ENCODE measurements at places on chromosomes 6 and 20. TPM values are rescaled to one million over a fixed set of nuclear protein-coding genes. Genes with fewer than 3 reads are reported as not detected.
A peak's percentile ranks its signal among the peaks of the same experiment; 100 is the strongest.

Gene SCRT2
- not detected for total RNA-seq

Gene RAET1G
- 4.4 TPM for total RNA-seq

DNA sequence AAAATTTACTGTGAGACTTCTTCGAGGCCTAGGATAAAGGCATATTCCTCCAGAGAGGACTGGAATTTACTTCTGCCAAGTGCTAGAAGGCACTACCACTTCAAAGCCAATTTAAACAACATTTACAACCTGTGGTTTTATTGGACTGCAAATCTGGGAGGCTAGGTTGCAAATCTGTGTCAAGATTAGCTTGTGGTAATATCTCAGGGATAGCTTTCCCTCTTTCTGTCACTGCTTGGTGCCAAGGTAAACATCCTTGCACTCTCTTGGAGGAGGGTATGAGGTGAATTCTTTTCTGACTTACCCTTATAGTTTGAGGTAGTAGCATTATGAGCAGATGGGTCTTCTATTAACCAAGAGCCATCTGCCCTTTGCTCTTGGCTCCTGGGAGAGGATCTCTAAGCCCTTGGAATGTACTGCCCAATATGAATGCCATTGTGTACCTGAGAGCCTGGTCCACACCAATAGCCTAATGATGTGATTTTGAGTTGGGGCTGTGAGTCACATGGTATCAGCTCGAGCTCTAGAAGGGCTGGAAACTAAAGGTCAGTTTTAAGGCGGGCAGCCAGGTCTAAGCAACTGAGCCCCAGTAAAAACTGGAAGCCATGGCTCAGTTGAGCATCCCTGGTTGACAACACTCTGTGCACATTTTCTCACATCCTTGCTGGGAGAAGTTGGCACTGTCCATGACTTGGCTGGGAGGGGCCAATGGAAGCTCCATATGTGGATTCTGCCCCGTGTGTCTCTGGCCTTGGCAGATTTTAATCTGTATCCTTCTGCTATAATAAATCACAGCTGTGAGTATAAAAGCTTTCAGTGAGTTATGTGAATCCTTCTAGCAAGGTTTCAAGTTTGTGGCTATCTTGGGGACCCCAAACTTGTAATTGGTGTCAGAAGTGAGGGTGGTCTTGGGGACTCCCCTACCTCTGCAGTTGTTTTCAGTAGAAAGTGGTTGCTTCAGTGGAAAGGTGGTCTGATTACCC, 188.1 kb downstream of the UBE3D start:
- no peaks in the 10 kb centered on the region for H3K4me1 ChIP-seq
- H3K36me3 ChIP-seq = no peaks in the 10 kb centered on the region
- peak; percentile 59 for DNase-seq

DNA sequence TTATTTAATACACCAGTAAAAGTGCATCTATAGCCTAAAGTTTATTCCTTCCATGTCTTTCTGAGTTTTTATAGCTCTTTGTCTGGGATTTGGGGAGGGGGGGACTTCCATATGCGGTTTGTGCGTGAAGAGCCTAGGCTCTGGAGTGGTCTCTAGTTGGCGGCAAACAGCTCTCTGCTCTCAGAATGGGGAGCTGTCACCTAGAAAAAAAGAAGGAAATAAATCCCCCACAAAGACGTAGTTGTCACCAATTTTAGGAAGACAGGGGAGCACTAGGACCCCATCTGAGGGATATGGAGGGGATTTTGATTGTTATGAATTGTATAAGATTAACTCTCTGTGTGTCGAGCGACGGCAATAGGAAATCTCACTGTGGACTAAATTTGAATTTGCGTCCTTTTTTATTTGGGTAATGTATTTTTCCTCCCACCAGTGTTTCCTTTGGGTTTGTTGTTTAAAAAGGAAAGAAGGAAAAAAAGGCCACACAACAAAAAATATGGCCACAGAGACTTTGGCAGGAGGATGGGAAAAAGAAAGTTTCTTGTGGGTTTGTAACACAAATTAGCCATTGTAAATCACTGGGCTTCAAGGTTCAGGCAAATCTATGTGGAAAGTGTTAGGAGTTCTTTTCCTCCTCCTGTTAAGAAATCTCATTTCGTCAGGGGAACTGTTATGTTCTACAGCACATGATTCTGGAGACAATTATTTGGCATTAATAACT, 7.4 kb downstream of the POU3F2 start:
- no peak overlapping the region for H3K27ac ChIP-seq
- H3K36me3 ChIP-seq = no peaks in the 10 kb centered on the region
- no peak for DNase-seq
- H3K4me3 ChIP-seq = no peak overlapping the region
- H3K27me3 ChIP-seq = peaks cover 54% of the 10 kb centered on the region

DNA sequence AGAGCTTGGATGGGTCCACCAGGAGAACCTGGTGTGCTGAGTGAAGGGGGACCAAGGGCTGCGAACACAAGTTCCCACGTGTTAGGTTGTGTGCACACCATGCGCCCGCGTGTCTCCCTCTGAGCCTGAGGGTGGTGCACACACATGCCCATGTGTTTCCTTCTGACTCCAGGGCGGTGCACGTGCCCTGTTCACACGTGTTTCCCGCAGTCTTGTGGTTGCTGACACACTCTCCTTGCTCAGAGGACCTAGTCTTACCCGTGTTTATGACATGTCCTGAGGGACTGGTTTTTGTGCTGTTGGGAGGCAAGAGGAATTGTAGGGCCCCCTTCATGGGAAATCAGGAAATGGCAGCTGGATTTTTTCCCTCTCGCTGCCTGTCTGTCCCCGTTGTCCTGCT, 36.3 kb upstream of the PCMTD2 start:
- no peaks in the 10 kb centered on the region for H3K4me1 ChIP-seq
- no peaks in the 10 kb centered on the region for H3K36me3 ChIP-seq
- H3K27ac ChIP-seq = no peak overlapping the region
- no peaks in the 10 kb centered on the region for H3K27me3 ChIP-seq

DNA sequence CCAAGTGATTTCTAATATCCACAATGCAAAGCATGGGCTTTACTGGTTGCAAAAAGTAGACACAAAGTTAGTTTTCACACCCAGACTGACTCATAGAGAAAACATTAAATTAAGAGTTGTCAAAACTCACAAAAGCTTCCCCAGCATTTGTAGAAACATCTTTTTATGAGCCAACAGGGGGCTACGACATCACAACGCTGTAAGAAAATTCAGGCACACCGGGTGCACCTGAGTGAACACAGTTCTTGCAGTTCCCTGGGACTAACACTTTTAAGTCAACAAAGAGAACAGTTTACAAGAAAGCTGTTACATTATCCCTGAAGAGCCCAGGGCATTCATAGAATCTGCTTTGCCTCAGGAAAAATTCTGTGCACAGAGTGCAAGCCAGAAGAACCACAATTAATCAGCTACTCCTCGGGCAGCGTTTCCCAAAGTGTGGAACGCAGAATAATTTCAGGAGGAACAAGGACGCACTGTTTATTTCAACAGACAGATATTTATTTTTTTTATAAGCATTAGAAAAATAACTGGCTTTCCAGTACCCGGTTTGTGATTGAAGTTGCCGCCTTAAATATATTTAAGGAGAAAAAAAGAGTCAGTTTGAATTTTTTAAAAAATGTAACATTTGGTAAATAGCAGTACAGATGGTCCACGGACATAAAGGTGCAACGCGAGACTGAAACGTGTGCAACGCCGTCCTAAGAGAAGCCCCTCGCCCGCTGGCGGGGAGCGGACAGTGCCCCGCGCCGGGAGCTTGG, 1.2 kb downstream of the NCOA5 start:
- H3K4me1 ChIP-seq = peaks cover 8% of the 10 kb centered on the region
- H3K27ac ChIP-seq = peak overlapping the region; percentile 97
- no peaks in the 10 kb centered on the region for H3K36me3 ChIP-seq
- H3K27me3 ChIP-seq = no peaks in the 10 kb centered on the region
- no peak for DNase-seq

GRCh38 chr6:33426590-33427511, 7.0 kb downstream of the SYNGAP1 start:
- no peaks in the 10 kb centered on the region for H3K27me3 ChIP-seq
- H3K27ac ChIP-seq = peak overlapping the region; percentile 94
- peaks cover 4% of the 10 kb centered on the region for H3K4me1 ChIP-seq
- DNase-seq = no peak

Gene C20orf96
- total RNA-seq = 4.7 TPM

- H3K36me3 ChIP-seq = no peaks in the 10 kb centered on the region
- no peak overlapping the region for H3K4me3 ChIP-seq
Measured at GRCh38 chr6:19715167-19715551, 122.0 kb upstream of the ID4 start.

- no peaks in the 10 kb centered on the region for H3K27me3 ChIP-seq
- no peak overlapping the region for H3K27ac ChIP-seq
- no peaks in the 10 kb centered on the region for H3K4me1 ChIP-seq
- peak; percentile 66 for DNase-seq
- H3K36me3 ChIP-seq = no peaks in the 10 kb centered on the region
Measured at GRCh38 chr20:57458400-57459160, 66.4 kb downstream of the CTCFL start.

DNA sequence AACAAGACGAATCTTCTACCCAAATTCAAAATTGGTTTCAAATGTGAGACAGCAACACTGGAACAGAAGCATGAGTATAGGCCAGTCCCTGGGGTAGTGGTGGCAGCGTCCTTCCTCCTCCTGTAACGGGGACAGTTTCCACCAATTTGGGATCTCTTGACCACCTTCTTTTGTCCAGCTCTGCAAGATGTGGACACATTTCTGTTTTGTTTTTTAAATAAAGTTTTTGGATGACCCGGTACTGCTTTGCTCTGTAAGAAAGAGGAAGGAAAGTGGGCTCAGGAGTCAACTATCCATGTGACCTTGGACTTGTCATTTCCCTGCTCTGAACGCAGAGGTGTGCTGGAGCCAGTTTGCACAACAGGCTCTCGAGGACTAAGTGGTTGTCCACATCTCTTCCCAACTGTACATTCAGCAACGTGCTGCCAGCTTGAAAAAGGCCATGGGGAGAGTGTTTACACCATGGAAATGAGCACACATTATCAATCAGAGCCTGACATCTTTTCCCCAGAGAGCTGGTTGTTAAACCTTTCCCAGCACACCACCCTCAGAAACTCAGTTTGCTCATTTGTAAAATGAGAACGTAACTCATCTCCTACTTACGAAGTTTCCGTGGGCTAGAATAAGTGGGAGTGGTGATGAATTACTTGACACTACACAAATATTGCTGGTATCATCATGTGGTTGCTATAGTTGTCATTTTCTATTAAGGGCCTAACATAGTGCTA, 66.5 kb downstream of the ADTRP start:
- no peak for DNase-seq
- H3K4me1 ChIP-seq = no peaks in the 10 kb centered on the region
- H3K4me3 ChIP-seq = no peak overlapping the region
- no peaks in the 10 kb centered on the region for H3K27me3 ChIP-seq

Gene TRPC4AP
- 65.4 TPM for total RNA-seq

GRCh38 chr6:52726741-52727535, 36.3 kb downstream of the GSTA2 start:
- peak overlapping the region; percentile 80 for H3K27ac ChIP-seq
- peaks cover 5% of the 10 kb centered on the region for H3K4me1 ChIP-seq
- DNase-seq = no peak
- no peaks in the 10 kb centered on the region for H3K27me3 ChIP-seq

DNA sequence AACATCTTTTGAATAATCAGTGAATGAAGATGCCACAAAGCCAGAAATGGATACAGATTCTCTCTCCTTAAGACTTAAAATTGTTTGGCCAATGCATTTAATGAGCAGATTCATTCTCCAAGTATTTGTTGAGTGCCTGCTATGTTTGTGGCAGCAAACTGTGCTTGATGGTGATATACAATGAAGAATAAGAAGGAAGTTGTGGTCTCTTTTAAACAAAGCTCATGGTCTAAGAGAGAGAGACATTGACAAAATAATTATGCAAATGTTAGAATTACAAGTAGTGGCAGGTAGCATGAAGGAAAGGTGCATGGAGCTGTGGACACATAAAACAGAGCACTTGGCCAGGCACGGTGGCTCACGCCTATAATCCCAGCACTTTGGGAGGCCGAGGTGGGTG, 28.3 kb downstream of the NFATC2 start:
- no peaks in the 10 kb centered on the region for H3K4me1 ChIP-seq
- H3K27ac ChIP-seq = no peak overlapping the region
- DNase-seq = no peak
- no peaks in the 10 kb centered on the region for H3K36me3 ChIP-seq
- H3K27me3 ChIP-seq = no peaks in the 10 kb centered on the region
- H3K4me3 ChIP-seq = no peak overlapping the region

- no peak for DNase-seq
- peak overlapping the region; percentile 62 for H3K27ac ChIP-seq
- no peaks in the 10 kb centered on the region for H3K4me1 ChIP-seq
- no peaks in the 10 kb centered on the region for H3K36me3 ChIP-seq
- H3K27me3 ChIP-seq = no peaks in the 10 kb centered on the region
- H3K4me3 ChIP-seq = no peak overlapping the region
Measured at GRCh38 chr20:50339466-50339901, 148.9 kb downstream of the CEBPB start.

- H3K4me1 ChIP-seq = no peaks in the 10 kb centered on the region
- no peak overlapping the region for H3K4me3 ChIP-seq
- DNase-seq = no peak
- no peak overlapping the region for H3K27ac ChIP-seq
- H3K36me3 ChIP-seq = no peaks in the 10 kb centered on the region
Measured at GRCh38 chr20:23152308-23152892, 66.3 kb upstream of the CD93 start.

- peaks cover 22% of the 10 kb centered on the region for H3K4me1 ChIP-seq
- no peak overlapping the region for H3K4me3 ChIP-seq
- H3K36me3 ChIP-seq = no peaks in the 10 kb centered on the region
- H3K27me3 ChIP-seq = no peaks in the 10 kb centered on the region
- H3K27ac ChIP-seq = peak overlapping the region; percentile 50
- no peak for DNase-seq
Measured at GRCh38 chr6:136608991-136609390, 58.8 kb upstream of the MAP7 start.

GRCh38 chr6:73774311-73774774, 78.3 kb downstream of the CD109 start:
- H3K27me3 ChIP-seq = no peaks in the 10 kb centered on the region
- no peak overlapping the region for H3K4me3 ChIP-seq
- no peaks in the 10 kb centered on the region for H3K4me1 ChIP-seq
- no peak overlapping the region for H3K27ac ChIP-seq

DNA sequence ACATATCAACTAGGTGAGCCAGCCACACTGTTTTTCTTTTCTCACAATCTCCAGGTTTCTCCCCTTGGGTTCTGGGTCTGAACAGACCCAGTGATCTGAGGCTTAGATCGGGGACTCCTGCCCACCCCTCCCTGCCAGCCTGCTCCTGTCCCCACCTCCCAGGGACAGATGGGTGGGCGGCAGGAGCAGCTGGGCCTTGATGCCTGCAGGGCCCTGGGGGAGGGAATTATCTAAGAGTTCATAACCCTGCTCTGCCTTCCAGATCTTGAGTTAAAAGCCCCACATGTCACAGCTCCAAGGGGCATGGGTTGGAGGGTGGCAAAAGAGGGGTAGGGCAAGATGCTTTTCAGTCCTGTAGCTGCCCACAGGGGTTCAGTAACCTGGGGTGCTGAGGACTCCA, 5.2 kb upstream of the XKR7 start:
- H3K4me1 ChIP-seq = no peaks in the 10 kb centered on the region
- no peak for DNase-seq
- no peak overlapping the region for H3K27ac ChIP-seq
- no peaks in the 10 kb centered on the region for H3K36me3 ChIP-seq
